ENCODE measurements at places on chromosomes 13 and 19.

- no peak for DNase-seq
Measured at GRCh38 chr13:101230271-101230890, 185.9 kb downstream of the NALCN start.

DNA sequence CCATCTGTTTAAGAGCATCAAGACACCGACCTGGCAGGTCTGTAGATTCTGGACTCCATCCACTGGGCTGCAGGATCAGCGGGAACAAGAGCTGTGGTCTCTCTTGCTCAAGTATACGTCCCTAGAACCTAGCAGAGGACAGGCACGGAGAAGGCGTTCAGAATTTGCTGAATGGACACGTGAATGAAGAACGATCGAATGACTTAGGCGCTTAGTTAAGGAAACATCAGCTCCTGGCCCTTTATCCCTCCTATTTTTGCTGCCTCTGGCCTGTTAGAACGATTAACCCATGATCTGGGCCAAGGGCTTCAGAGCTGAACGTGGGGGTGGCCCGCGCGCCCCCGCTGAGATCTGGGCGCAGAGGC lies 953 bp downstream of the DZIP1 start:
- no peak for DNase-seq

DNA sequence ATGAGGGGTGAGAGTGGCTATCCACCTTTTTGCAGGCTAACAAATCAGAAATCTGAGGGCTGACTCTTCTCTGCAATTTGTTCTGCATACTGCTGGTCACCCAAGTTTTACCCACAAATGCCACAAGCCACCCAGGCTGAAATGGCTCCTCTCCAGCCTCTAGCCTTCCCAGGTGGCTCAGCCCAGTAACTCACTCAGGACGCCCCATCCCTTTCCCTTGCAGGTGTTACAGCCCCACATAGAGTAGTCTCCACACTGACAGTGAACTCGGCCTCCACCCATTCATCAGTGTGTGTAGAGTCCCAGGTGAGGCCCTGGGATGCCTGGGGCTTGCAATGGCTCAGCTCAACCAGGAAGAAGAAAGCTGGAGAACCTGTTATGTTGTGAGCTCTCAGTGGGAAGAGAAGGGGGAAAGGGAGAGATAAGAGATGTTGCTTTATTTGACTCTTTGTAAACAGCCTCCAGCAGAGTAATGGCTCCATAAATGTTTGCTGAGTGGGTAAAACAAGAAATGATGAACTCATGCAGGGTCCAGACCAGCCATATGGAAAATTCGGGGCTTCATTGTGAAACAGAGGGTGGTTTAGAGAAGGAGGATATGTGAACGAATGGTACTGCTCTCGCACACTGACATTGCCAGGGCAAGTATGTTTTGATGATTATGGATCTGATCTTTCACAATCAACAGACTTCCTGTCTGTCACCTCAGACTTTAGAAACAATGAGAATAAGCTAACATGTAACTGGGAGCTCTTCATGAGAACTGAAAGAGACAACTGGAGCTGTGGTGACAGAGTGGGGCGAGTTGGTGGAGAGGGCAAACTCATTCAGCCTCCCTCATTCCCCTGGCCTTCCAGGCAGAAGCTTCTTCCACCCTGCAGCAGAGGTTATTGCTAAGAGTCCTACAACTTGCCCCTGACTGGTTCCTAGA lies 74.2 kb upstream of the RFC3 start:
- DNase-seq: no peak

GRCh38 chr13:44218501-44219240 lies 155.0 kb upstream of the SERP2 start:
- DNase-seq: no peak

- DNase-seq: no peak
Measured at GRCh38 chr19:18501832-18502231, 20.0 kb downstream of the ELL start.

GRCh38 chr13:56869671-56870070 lies 271.0 kb upstream of the PRR20A start:
- no peak for DNase-seq

DNA sequence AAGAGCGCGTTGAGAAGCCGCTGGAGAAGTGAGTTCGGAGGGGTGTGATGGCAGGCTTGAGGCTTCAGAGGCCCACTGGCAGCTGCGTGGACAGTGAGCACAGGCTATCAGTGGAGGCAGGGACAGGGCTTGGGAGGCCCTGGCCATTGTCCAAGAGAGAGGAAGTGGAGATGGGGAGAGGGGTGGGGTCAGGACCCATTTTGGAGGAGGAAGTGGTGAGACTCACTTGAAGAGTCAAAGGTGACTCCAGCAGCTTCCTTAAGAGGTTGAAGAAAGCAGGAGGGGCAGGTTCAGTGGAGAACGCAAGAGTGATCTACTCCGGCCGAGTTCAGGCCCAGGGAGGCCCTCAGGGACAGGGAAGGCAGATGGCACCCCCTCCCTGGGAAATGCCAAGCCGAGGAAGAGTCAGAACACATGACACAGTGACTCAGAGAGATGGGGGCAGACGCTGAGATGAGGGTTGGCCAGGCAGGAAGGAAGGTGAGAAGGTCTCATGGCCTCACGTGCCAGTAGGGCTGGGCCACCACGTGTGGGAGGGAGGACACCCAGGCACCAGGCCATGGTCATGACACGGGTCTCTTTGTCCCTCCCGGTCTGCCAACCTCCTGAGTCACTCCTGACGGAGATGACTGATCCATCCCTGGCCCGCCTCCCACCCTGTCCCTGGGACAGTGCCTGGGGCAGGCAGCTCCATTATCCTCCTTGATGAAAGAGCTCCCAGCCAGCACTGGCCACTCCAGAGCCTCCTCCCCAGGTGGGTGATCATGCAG lies 10.1 kb upstream of the CD22 start:
- no peak for DNase-seq
